Fibroblast of skin of right biceps (primary cell): ENCODE measurements at places on chromosomes 5 and 9.

- no peak for DNase-seq
Measured at GRCh38 chr9:108525186-108525585, 330.6 kb downstream of the ACTL7B start.

DNA sequence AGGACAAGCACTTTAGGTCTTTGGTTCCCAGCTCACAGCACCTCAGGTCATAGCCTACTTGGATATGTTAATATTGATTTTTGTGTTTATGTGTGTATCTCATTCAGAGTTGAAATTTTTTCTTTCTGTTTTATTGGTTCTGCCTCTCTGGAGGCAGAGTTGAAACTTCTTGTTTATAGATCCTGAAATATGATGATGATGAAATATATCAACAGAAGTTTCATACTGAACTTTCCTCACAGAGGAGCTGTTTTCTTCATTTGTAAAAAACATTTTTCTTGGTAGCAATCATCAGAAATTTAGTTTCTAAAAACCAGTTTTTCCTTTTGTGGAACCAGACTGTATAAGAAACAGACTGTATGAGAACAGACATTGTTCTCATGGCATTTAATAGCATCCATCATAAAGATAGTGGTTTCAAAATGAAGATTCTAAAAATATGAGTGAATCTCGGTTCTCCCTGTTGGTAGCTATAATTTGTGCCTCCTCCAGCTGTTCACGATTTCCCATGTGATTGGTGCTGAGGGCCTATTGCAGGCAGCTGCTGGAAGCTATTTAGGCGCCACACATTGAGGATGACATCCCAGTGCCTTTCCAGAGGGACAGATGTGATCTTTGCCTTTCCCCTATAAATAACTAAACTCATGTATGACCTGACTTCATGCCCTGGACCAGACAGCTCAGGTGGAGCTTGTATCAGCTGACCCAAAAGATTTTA lies 39.5 kb upstream of the CFAP157 start:
- no peak for DNase-seq

DNA sequence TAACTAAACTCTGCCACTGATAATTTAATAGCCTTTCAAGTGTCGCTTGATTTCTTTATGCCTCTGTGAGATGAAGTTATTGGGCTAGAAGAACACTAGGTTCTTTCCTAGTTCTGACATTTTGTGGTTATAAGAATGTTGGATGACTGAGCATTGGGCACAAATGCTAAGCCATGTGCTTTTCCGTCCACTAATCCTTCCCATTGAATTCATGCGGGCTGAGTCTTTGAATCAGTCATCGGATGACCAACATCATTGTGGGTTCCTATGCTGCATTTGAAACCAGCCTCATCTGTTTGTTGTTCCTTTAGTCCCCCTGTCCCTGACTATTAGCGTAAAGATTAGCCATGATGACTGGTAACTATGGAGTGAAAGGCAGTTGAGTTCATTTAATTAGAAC lies 58.5 kb downstream of the ALDH1A1 start:
- DNase-seq, result peak; percentile 78

DNA sequence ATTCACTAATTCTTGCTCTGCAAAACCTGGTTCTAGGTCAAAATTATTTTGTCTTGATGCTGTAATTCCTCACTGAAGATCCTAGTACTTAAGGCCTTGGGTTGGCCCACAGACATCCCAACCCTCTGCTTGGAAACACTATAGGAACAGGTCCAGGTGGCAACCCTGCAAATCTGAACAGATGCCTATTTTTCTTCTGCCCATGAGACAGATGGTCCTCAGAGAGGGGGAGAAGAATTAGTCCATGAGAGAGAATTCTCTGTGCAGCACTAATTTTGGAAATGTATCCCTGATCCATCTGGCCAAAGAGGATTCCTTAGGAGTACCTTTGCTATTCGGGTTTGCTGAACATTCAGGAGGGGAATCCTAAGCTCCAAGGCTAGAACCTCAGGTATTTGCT lies 156.3 kb downstream of the ELAVL2 start:
- no peak for DNase-seq

DNA sequence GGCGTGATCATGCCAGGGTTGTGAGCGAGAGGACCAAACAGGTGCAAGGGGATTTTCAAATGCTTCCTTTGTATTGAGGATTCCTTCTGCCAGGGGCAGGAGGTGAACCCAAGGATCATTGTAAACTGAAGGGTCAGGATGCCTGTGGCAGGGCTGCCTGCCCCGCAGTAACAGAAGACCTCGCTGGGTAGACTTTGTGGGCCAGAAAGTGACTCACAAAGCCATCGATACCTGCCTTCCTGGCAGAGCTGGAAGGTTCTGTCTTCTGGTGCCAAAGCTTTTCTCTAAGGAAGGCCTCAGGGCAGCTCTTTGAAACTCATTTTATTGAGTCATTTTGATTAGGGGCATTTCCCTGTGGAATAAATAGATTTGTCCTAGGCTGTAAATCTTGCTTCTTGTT lies 223.4 kb downstream of the ICE1 start:
- no peak for DNase-seq

GRCh38 chr5:146753641-146754040 lies 124.9 kb downstream of the PPP2R2B start:
- no peak for DNase-seq

DNA sequence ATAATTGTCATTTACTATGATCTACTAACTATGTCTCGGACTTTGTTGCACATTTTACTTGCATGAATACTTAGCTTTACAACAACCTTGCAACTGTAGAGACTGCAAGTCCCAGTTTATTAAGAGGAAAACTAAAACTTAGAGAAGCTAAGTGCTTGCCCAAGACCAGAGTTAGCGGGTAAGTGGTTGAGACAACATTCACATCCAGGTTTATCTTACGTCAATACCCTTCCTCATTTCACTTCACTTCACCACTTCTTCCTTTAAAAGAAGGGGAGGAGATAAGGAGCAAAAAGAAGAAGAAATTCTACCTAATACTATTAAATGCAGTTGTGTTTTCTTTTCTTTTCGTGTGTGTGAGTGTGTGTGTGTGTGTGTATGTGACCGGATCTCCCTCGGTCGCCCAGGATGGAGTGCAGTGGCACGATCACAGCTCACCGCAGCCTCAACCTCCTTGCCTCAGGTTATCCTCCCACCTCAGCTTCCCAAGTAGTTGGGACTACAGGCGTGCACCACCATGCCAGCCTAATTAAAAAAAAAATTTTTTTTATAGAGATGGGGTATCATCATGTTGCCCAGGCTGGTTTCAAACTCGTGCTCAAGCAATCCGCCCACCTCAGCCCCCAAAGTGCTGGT lies 37.4 kb downstream of the MEGF9 start:
- no peak for DNase-seq

GRCh38 chr9:105290418-105290817 lies 46.0 kb downstream of the SLC44A1 start:
- peak; percentile 67 for DNase-seq

GRCh38 chr5:124395287-124395686 lies 351.2 kb downstream of the ZNF608 start:
- no peak for DNase-seq

DNA sequence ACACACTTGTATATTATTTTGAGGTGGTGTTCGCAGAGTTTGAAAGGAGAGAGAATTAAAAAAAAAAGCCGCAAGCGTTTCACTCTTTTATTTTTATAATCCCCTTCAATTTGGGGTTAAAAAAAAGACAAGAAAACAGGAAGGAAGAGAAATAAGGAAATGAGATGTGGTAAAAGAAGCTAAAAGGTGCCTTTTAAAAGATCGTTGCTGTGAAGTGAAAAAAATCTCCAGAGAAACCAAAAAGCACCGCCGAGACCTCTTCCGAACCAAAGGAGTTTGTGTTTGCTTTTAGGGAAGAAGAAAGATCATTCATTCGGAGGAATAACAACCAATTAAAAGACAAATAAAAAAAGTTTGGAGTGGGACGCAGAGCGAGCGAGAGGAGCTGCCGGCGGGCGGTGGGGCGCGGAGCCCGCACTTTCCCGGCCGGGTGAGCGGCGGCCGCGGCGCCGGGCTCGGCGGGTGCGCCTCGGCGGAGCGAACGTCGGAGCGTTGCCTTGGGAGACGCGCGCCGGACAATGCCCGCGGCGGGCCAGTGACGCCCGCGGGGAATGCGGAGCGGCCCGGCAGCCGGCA lies 355 bp downstream of the TLE4 start:
- no peak for DNase-seq

DNA sequence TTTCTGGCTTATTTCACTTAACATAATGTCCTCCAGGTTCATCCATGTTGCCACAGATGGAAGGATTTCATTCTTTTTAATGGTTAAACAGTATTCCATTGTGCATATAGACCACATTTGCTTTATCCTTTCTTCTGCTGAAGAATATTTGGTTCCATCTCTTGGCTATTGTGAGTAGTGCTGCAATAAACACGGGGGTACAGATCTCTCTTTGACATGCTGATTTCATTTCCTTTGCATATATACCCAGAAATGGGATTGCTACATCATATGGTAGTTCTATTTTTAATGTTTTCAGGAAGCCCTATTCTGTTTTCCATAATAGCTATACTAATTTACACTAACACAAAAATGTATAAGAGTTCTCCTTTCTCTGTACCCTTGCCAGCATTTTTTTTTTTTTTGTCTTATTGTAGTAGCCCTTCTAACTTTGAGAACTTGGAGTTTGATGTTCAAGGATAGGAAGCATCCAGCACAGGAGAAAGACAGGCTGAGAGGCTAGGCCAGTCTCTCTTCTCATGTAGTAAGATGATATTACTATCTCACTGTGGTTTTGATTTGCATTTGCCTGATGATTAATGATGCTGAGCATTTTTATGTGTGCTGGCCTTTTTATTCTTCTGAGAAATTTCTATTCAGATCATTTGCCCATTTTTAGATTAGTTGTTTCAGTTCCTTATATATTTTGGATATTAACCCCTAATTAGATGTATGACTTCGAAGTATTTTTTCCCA lies 592.2 kb upstream of the ZNF608 start:
- no peak for DNase-seq

- peak; percentile 80 for DNase-seq
Measured at GRCh38 chr5:141507387-141508091, 18.7 kb downstream of the PCDHGC5 start.

DNA sequence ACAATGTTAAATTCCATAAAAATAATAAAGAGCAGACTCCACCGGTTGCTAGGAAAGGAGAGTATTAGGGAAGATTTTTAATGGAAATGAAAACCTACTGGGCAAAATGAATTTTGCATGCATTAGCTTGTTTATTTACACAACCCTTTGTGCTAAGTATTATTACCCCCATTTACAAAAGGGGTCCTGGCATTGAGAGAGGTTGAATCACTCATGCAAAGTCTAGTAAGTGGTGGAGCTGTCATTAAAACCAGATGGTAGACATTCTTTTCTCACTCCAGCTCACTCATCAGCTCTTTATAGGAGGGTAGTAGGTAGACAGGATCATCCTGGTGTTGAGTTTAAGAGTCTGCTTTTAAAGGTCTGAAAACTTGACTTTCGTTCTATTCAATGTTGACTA lies 395.1 kb downstream of the PLK2 start:
- DNase-seq, result peak; percentile 91

DNA sequence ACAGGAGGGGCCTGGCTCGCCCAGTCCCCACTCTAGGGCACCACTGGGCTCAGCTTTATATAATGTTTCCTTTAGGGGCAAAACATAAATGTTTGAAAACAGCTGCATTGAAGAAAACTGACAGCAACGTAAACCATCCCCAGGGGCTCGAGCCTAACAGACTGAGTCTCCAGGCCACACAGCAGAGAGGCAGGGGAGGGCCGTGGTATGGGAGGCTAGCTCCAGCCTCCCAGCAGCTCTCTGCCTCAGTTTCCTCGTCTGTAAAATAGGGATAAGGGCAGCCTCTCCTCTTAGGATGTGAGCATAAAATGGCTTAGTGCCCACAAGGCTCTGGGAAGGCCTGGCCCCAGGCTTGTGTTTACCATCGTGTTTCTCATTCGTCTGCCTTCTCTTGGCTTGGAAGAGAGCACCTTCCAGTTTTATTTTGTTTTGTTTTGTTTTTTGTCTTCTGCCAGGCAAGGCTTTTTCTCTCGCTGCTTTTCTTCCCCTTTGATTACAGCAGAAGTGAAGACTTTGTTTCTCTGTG lies 2.7 kb downstream of the ANKRD33B start:
- DNase-seq, result no peak

GRCh38 chr5:93359296-93359959 lies 221.6 kb downstream of the NR2F1-AS1 start:
- peak; percentile 50 for DNase-seq

DNA sequence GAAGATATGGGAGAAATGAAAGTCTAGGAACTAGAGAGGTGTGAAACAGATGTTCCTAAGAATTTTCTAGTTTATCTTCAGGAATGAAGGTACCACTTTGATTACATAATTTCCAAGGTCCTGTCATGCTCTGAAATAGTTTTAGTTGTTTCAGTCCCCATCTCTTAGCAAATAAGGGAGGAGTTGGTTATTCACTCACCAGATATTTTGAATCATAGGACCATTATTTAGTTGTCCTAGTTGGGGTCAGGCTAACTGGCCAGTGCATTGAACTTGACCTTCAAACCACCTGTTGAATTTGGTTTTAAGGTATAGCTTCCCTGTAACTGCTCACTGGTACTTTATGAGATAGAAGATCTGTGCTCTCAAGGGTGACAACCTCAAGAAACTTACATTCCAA lies 53.9 kb upstream of the TNFAIP8 start:
- DNase-seq, result no peak

DNA sequence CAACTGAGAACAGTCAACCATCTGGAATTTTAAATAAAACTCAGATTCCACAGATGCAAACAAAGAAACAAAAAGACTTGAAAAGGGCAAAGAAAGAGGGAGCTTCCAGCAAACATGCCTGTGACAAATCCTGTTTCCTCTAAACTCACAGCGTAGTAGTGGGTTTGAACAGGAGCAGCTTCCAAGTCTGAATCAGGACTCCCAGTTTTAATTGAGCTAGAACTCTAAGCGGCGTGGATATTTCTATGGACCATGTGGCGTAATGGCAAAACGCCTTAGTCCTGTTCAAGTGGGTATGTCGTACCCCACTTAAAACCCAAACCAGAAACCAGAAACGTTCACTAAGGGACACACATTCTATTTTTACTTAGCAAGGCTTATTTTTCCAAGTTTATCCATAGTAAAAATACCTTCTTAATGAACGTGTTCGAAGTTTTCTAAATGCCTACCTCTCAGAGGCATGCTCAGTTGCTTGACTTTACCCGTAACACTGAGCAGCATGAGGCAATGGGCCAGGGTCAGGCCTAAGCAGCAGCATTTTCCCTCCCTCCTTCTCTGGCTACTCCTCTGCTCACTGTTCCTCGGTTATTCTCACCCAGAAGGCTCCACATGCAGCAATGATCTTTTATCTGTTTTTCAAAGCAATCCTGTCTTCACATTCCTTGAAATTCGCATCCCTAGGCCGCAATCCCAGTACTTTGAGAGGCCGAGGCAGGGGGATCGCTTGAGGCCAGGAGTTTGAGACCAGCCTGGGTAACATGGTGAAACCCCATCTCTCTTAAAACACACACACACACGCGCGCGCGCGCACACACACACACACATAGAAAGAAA lies 77.9 kb downstream of the FNBP1 start:
- peak; percentile 79 for DNase-seq

- peak; percentile 62 for DNase-seq
Measured at GRCh38 chr5:163408311-163408923, 29.0 kb upstream of the CCNG1 start.

- peak; percentile 37 for DNase-seq
Measured at GRCh38 chr9:106314476-106314875, 548.5 kb upstream of the ZNF462 start.

- no peak for DNase-seq
Measured at GRCh38 chr5:68452286-68452685, 236.7 kb downstream of the PIK3R1 start.
